NCI-H2081 treated with DMSO at 0.1 percent for 48 hours (cell line): ENCODE measurements at places on chromosomes 13 and 19.

GRCh38 chr13:45055902-45056648 is 64.2 kb upstream of the GTF2F2 start:
- no peak for DNase-seq

DNA sequence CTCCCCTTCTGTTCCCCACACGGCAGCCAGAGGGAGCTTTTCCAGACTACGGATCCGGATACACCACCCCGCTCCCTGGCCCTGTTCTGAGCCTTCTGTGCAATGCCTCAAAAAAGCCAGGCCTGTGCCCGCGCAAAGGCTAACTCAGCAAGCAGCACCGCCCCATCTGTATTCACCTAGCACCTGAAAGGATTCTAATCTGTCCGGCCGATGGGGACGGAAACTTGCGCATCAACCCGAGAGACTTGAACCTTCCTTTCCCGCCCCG is 589 bp downstream of the ZBTB45 start:
- DNase-seq, result no peak

DNA sequence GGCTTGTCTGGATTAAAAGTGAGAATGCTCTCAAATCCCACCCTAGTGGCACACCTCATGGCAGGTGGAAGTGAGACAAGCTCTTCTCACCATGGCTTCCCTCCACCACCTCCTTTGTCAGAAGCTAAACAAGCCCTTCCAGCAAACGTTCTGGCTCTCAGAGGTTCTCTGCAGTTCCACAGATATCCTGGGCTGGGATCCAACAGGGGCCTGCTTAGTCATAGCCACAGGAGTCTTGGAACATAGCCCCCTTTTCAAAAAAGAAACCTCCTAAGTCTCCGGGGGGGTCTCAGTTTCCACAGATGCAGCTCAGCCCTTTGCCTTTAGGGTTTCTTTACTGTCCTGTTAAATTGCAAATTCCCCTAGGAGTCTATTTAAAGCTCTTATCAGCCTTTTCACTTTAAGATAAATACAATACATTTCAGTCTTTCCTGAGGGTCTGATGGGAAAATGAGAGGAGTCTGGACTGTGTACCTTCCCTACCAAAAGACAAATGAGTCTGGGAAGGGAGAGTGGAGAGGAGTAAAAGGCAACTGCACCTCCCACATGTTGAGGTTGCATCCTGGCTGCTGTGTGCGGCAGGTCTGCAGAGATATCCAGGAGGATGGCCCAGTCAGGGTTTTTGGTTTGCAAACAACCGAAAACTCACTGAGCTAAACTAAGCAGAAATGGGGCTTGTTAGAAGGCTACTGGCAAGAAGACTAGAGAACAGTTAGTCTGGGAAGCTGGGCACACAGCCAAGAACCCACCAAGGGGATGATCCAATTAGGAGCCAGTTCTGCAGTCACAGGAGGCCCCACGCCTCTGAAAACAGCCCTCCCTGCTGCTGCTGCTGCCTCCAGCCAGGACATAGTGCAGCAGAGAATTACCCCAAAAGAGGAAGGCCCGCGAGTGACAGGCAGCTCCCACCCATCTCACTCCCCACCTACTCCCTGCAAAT is 41.4 kb upstream of the SERP2 start:
- DNase-seq, result no peak

- no peak for DNase-seq
Observed at GRCh38 chr13:20487927-20488326, 37.7 kb downstream of the CRYL1 start.

DNA sequence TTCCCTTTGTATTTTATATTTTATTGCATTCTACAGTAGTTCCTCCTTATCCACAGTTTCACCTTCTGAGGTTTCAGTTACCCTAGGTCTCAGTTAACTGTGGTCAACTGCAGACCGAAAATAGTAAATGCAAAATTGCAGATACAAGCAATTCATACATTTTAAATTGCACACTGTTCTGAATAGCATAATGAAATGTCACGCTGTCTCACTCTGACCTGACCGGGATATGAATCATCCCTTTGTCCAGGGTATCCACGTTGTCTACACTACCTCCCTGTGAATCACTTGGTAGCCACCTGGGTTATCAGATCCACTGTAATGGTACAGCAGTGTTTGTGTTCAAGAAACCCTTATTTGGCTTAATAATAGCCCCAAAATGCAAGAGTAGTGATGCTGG is 325.0 kb downstream of the DNAJC15 start:
- no peak for DNase-seq

DNA sequence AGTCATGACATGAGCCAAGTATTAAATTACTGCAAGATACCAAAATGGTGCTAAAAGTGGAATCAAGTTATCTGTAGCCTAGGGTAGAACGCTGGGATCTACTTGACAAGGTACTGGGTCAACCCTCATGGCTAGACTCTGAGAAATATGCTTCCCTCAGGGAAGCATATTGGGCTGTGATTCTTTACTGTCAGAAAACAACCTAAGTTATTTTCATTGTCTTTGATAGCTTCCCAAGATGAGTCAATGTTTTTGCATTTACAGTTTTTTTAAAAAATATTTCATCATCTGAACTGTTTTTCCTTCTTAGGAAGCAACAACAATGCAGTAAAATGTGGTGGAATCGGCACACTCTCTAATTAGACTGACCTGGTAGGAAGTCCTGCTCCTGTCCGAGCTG is 218.0 kb downstream of the RGCC start:
- DNase-seq, result no peak
